ENCODE measurements at places on chromosomes 13 and 19. TPM values are rescaled to one million over a fixed set of nuclear protein-coding genes. Genes with fewer than 3 reads are reported as not detected.

Gene KLK15
- total RNA-seq: not detected

Gene KCTD12
- 17.3 TPM for total RNA-seq

- no peak for DNase-seq
- H3K27me3 ChIP-seq: peaks cover 32% of the 10 kb centered on the region
- H3K4me3 ChIP-seq: no peak overlapping the region
- no peaks in the 10 kb centered on the region for H3K36me3 ChIP-seq
- no peaks in the 10 kb centered on the region for H3K4me1 ChIP-seq
Measured at GRCh38 chr13:99948907-99949678, 22.5 kb downstream of the ZIC5 start.

GRCh38 chr13:78033509-78033908 is 114.9 kb upstream of the EDNRB start:
- H3K27ac ChIP-seq: no peak overlapping the region
- H3K36me3 ChIP-seq: no peaks in the 10 kb centered on the region
- no peaks in the 10 kb centered on the region for H3K27me3 ChIP-seq
- H3K4me3 ChIP-seq: no peak overlapping the region
- H3K4me1 ChIP-seq: no peaks in the 10 kb centered on the region

DNA sequence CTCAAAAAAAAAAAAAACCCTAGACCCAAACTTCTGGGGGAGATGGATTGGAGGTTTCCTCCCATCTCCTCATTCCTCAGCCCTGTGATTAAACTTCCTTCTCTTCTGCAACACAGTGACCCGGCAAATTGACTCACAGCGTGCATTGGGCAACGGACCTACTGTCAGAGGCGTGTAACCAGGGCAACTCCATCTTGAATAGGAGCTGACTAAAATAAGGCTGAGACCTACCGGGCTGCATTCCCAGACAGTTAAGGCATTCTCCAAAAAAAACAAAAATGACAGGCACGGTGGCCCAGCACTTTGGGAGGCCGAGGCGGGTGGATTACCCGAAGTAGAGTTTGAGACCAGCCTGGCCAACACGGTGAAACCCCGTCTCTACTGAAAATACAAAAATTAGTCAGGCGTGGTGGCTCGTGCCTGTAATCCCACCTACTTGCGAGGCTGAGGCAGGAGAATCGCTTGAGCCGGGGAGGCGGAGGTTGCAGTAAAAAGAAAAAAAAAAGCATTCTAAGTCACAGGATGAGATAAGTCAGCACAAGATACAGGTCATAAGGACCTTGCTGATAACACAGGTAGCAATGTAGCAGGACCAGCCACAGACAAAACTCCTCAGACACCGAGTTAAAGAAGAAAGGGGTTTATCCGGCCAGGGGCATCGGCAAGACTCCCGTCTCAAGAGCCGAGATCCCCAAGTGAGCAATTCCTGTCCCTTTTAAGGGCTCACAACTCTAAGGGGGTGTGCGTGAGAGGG is 5.4 kb upstream of the NLRP7 start:
- H3K27ac ChIP-seq: no peak overlapping the region
- no peaks in the 10 kb centered on the region for H3K27me3 ChIP-seq
- no peaks in the 10 kb centered on the region for H3K4me1 ChIP-seq
- DNase-seq: no peak
- no peak overlapping the region for H3K4me3 ChIP-seq

- no peaks in the 10 kb centered on the region for H3K4me1 ChIP-seq
- H3K36me3 ChIP-seq: no peaks in the 10 kb centered on the region
- no peak overlapping the region for H3K4me3 ChIP-seq
- H3K27ac ChIP-seq: no peak overlapping the region
- no peak for DNase-seq
Measured at GRCh38 chr19:51654783-51655182, 8.2 kb upstream of the SIGLEC14 start.

GRCh38 chr19:47275791-47276461 is 1.2 kb downstream of the INAFM1 start:
- H3K4me1 ChIP-seq: peaks cover 15% of the 10 kb centered on the region
- H3K4me3 ChIP-seq: peak overlapping the region; percentile 41
- H3K27ac ChIP-seq: peak overlapping the region; percentile 66
- H3K27me3 ChIP-seq: no peaks in the 10 kb centered on the region

DNA sequence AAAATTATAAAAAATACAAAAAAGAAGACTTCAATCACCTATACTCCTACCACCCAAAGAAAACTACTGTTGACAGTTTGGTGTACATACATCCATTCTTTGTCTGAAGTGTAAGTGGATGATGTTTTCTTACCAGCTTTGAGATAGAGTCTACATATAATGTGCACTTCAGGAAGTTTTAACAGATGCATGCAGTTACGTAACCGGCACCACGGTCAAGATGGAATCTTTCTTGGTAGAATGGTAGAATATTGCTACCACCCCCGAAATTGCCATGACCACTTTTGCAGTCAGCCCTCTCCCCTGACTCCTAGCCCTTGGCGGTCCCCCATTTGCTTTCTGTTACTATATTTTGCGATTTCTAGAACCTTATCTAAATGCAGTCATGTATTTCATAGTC is 1.4 kb downstream of the CUL4A start:
- no peak for DNase-seq
- peaks cover 77% of the 10 kb centered on the region for H3K4me1 ChIP-seq
- peak overlapping the region; percentile 92 for H3K4me3 ChIP-seq

Gene ZNF530
- total RNA-seq: 4.1 TPM

DNA sequence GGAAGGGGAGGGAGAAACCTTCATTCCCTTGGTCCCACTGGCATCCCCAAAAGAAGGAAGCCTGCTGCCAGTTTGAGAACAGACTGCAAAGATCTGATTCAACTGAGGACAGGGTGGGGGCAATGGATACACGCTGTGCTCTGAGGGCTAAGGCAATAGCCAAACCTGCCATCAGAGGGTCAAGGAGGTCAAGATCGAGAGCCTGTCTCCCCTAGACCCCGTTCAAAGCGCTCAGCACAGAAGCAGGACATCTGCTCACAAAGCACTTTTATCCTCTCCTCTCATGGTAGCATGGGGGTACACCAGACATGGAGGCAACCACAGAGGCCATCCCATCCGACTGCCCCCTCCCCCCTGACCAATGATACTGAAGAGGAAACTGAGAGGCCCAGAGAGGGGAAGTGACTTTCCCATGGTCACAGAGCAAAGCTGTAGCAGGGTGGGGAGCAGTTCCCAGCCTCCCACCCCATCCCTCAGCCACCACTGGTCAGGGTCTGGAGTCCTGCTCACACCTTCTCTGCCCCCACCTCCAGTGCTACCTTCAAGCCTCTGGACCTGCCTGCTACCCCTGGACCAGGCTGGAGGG is 11.1 kb downstream of the POU2F2 start:
- DNase-seq: no peak
- no peaks in the 10 kb centered on the region for H3K27me3 ChIP-seq
- no peak overlapping the region for H3K27ac ChIP-seq
- H3K36me3 ChIP-seq: no peaks in the 10 kb centered on the region
